ENCODE measurements at places on chromosomes 3 and 15.

DNA sequence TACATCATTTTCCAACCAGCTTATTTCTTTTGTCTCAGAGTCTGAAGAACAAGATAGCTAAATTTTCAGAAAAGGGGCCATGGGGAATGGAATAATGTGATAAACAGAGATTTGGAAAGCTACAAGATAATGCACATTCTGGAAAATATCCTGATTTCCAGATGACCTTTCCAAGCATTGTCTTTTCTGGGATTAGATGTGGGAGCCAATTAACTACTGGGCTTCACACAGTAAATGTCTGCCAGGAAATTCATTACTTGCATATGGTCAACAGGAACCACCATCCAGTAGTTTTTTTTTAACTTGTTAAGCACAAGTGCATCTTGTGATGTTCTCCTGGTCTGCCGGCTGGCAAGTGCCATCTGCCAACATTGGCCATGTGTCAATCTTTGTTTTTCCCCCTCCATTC lies 131.1 kb upstream of the BFSP2 start:
- no peak for DNase-seq

DNA sequence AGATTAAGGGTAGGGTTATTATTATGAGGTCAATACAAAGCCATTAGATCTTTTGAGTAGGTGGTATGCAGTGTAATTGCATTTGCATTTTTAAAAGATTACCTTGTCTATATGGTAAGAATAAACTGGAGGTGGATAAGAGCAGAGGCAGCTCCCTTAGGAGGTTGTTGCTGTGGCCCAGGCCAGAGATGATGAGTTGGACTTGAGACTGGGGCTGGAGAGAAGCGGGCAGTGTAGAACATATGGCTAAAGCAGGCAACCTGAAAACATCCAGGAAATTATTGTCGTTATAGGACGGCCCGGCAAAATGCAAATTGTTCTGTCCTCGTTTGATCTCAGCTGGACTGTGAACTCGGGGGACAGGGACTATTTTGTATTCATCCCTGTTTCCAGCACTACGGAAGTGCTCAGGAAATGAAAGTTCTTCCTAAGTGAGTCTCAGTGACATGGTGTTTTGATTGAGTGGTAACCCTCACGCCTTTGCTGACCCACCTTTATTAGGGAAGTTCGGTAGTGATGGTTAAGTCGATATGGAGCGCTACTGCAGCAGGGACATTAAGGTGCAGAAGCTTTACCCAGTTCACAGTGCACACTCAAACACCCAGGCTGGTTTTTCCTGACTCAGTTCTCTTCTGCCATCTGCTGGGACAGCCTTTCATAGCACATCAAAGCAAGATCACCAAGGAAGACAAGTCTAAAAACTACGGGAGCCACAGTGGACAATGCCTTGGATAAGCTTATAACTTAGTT lies 27.2 kb upstream of the VPS33B start:
- peak; percentile 85 for DNase-seq

DNA sequence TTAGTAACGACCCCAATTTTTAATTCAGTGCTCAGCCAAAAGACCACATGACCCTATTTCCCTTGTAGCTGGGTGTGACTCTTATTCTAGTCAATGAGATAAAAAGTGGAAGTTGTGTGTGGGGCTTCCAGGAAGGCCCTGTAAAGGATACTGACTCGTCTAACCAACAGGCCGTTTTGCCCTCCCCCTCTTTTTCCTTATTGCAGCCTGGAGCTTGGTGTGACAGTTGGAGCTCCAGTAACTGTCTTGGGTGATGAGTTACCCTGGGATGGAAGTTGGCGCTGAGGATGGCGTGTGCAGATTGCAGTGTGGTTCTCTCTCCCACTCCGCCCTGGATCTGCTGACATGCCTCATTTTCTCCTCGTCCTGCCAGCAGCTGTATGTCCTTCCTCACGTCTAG lies 209.3 kb upstream of the PROK2 start:
- peak; percentile 5 for DNase-seq

- DNase-seq = no peak
Observed at GRCh38 chr15:31382713-31383045, 56.0 kb downstream of the KLF13 start.

- DNase-seq = no peak
Observed at GRCh38 chr15:66840615-66841390, 138.8 kb downstream of the SMAD6 start.

- DNase-seq = no peak
Observed at GRCh38 chr15:58087871-58088270, 22.4 kb upstream of the ALDH1A2 start.
